ENCODE measurements at places on chromosomes 4 and X. TPM values are rescaled to one million over a fixed set of nuclear protein-coding genes. Genes with fewer than 3 reads are reported as not detected.

DNA sequence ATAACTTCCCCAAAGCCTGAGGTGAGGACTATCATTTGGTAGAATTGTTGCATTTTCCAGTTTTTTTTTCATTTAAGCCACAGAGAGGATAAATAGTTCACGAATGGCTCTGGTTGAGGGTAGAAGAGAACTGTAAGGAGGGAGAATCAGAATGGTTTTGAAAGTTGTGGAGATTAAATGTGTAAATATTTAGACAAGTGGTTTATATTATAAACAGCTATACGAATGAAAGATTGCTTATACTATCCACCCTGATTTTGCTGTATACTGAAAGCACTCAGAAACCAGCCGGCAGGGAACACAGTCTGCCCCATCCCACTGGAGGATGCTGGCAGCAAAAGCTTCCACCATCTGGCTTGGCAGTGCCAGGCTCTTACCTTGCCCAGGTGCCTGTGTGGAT, 341.1 kb downstream of the RAPGEF2 start:
- DNase-seq, result peak; percentile 60

DNA sequence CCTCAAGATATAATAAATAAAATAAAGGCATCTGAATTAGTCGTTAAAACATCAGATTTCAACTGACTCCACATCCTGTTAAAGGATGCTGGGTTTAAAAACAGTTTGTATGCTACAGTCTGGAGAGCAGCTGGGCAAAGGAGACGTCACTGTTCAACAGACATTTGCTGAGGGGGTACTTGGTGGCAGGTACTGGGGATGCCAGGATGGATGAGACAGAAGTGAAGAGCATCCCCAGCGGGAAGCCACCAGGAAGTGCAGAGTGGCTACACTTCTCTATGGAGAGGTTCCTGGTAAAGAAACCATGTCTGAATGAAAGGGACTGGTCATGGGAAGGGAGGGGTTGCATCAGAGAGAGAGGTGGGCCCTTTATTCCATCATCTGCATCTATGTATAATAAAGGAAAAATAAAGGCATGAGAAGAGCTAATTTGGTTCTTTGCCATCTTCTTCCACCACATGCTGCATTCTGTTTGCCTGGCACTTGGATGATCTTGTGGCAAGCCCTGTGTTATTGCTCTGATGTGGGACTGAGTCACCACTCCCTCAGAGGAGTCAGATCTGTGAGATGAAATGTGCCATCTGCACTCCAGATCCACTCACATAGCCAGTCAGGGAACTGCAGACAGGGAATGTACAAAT, 145.0 kb downstream of the SOWAHB start:
- DNase-seq, result peak; percentile 92

Gene PDE6B
- 1.9 TPM for total RNA-seq

GRCh38 chr4:182839256-182839655, 77.9 kb downstream of the DCTD start:
- no peak for DNase-seq

DNA sequence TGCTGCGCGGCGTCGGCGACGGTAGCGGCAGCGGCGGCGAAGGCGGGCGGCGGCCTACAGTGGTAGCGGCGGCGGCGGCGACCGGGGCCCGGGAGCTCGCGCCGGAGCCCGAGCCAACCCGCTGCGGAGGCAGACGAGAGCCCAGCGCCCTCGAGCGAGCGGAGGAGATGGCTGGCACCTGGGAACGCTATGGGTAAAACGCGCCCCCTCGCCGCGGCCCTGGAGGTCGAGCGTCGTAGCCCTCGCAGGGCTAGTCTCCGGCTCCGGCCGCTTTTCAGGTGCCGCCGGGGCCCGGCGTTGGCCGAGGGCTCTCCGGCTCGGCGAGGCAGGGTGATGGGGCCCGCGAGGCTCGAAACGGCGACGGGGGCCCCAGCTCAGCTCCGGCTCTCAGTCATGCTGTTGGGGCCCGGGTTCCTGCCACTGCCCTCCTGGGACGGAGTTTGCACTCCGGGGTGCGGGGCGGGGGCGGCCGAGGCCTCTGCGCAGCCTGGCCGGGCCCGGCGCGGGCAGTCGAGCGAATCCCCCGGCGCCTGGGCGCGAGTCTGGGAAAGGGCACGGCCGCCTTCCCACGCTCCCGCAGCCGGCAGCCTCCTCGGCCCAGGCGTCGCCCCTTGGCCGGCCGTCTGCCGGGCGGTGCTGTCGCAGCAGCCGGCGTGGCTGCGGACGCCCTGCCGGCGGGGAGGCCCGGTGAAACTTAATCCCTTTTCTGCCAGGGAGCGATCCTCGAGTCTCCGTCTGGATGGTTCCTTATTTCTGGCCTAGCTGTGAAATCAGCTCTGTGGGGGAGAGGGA, 768 bp downstream of the MID2 start:
- peak; percentile 2 for DNase-seq

Gene MAGEA3
- total RNA-seq, result 18.1 TPM

Gene RBM41
- total RNA-seq, result 10.0 TPM

Gene DIPK2B
- total RNA-seq, result not detected

Gene SOWAHB
- total RNA-seq, result 0.04 TPM

- DNase-seq, result peak; percentile 63
Observed at GRCh38 chrX:39855748-39856129, 242.0 kb downstream of the BCOR start.

GRCh38 chrX:11591723-11592346, 73.9 kb downstream of the ARHGAP6 start:
- no peak for DNase-seq

DNA sequence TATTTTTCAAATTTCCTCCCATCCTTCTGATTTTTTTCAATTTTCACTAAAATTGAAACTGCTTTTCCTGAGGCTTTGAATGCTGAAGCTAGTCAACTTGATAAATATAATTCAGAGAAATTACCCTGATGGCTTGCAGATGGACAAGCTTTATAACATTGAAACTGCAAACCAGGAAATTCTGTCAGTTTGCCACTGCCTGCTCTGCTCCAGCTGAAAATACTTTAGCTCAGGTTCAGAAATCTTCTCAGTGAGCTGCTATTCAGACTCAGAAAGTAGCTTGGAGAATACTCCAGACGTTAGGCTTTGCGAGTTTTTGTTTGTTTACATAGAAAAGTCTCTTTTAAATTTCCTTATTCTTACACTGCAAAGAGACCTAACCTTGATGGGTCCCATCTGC, 1574.7 kb downstream of the STIM2 start:
- no peak for DNase-seq

Gene IRS4
- total RNA-seq, result 0.10 TPM

Gene SH3TC1
- 2.2 TPM for total RNA-seq

- DNase-seq, result peak; percentile 12
Observed at GRCh38 chr4:156252358-156252921, 298.8 kb upstream of the CTSO start.

DNA sequence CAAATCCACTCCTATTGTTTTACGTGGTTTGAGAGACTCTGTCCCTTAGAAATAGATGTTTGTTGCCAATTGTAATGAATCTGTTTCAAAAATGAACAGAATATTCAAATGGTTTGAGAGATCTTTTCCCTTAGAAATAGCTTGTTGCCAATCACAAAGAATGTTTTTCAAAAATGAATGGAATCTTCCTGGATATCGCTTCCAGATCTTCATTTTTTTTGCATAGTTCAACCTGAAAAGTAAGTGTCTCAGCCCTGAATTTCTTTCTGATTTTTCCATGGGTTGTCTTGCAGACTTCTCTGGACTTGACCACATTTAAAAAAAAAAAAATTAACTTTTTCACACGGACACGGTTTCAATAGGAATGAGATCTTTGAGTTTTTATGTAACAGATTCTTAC, 22.7 kb downstream of the SHOX start:
- no peak for DNase-seq

GRCh38 chrX:109578916-109579315, 42.3 kb downstream of the NXT2 start:
- DNase-seq, result no peak

DNA sequence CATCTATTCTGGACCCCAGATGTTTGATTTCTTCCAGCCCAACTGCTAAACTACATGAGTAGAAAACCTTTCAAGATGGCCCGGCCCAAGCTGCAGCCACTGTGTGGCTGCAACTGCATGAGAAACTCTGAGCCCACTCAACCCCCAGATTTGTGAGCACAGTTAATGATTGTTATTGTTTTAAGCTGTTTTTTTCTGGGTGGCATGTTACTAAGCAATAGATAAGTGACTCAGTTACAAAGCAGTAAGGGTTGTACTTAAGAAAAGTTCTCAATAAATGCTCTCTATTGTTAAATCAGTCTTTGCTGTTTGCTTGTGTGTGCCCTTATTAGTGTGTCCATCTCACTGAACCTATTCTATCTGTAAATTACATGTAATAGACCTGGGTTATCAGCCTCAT, 51.8 kb downstream of the GC start:
- DNase-seq, result no peak

DNA sequence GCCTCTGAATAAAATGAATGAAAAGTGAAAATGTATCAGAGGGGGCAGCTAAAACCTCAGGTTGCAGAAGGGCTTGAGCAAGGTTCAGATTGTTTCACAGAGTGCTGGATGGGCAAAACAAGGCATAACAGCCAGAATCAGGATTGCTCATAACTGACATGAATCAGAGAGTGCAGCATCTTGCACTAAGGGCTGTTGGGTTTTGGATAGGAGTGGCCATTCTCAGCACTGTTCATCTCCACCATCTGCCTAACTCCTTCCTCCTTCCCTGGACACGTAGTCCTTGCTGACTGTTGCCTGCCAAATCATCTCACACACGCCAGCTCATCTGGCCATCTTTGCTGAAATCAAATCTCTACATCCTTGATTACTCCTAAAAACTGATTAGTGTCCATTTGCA, 75.3 kb upstream of the C1QTNF7 start:
- no peak for DNase-seq

GRCh38 chrX:120350450-120351138, 11.3 kb upstream of the ATP1B4 start:
- DNase-seq, result no peak

- DNase-seq, result no peak
Observed at GRCh38 chr4:154604696-154605200, 7.7 kb downstream of the FGG start.

Gene FAM184B
- total RNA-seq, result not detected

Gene P2RY8
- total RNA-seq, result not detected

GRCh38 chr4:125315576-125316400, 1.0 kb downstream of the FAT4 start:
- peak; percentile 20 for DNase-seq

Gene RBM10
- total RNA-seq, result 42.3 TPM

Gene HERC5
- 18.7 TPM for total RNA-seq

Gene GPRIN3
- 0.62 TPM for total RNA-seq

GRCh38 chr4:74005528-74005927, 7.1 kb upstream of the CXCL5 start:
- peak; percentile 41 for DNase-seq

Gene GPR82
- total RNA-seq, result not detected

GRCh38 chrX:144681501-144681900, 565.8 kb upstream of the SPANXN1 start:
- peak; percentile 90 for DNase-seq

DNA sequence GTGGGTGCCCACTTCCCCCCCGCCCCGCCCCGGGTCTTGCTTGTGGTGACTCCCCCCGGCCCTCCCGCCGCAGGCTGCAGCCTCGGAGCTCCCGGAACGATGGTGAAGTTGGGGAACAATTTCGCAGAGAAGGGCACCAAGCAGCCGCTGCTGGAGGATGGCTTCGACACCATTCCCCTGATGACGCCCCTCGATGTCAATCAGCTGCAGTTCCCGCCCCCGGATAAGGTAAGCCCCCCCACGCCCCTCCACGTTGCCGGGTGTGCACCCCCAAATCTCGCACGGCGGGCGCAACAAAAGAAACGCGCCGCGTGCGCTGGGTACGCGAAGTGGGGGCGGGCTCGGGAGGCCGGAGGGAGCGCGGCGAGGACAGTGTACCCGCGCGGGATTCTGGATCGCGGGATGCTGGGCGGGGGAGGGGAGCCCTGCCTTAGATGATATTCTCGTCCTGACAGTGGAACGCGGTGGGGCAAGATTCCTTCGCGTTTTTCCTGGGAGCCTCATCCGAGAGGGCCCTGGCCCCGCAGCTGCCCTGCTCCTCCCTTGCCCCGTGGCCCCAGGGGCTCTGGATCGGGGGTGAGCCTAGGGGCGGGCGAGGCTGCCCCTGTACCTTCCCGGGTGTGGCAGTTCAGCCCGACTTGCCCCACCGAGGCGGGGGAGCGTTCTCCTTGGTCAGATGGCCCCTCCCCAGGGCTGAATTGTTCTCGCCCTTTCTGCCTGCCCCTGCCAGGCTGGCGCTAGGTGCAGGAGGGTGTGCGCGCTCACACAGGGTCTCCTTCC, 819 bp downstream of the NSG1 start:
- DNase-seq, result no peak

DNA sequence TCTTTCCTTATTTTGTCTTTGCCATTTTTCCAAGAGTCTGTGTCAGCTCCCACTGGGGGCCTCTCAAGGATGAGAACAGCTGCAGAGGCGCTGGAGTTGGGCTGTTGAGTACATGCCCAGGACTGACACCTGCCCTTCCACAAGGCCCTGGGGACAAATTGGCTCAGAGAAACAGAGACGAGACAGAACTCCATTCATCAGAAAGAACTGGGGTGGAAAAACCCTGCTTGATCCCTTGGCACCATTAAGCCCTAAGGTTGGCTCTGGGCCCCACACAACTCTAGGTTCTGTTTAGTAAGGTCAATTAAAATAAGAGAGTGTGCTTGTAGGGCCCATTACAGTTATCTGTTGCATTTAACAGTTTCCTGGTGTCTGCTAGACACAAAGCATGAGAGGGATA, 63.6 kb downstream of the DCX start:
- no peak for DNase-seq

DNA sequence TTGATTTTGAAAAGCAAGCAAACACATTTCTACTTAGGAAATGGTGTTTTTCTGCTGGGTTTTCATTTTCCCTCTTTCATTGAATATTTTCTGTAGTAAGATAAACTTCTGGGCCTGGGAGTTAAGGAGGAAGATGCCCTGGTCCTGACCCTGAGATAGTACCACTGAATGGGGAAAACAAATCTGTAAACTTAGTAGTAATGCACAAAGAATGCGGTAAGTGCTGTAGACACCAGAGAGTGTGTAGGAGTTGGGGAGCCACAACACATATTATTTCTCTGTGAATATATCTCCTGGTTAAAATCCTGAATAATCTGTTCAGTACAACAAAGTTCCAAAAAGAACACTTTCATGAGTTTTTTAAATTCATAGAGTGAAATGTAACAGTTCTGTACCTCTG, 178.3 kb downstream of the MAPK10 start:
- peak; percentile 27 for DNase-seq

Gene NKX3-2
- total RNA-seq, result 0.04 TPM

DNA sequence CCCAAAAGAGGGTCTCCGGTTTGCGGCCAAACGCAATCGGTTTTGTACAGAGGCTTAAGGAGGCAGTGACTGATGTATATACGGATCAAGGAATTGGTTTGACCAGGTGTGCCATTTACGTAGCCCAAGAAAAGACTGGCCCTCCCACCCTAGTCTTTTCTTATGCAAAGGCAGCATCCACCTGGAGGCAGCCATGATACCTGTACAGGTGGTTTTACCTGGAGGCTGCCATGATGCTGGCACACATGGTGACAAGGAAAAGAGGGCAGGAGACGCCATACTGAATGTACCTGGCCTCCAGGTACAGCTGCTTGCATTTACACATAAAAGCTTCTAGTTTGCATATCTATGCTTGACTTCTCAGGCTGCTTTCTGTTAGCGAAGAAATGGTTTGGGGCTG, 917.7 kb upstream of the INTU start:
- no peak for DNase-seq

Gene ZNF157
- not detected for total RNA-seq

Data from H4 (cell line).